NCI-H1417 treated with DMSO at 0.1 percent for 48 hours (cell line): ENCODE measurements at places on chromosomes 3 and 15.

DNA sequence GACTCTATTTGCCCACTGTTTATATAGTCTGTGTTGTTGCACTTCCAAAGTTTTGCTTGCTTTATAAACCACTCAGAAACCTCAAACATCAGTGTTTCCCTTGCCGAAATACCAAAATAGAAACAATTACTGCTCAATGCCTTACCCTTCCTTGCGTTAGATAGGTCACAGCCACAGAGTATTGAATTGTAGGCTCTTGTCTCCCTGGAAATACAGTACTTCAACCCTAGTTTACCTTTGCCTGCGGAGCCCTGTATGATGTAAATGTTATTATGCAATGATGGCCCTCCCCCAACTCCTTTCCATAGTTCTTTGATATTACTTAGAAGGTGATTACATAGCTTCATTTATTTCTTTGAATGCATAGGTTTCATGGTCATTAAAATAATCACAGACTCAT, 44.2 kb downstream of the SOX2 start:
- DNase-seq: no peak

DNA sequence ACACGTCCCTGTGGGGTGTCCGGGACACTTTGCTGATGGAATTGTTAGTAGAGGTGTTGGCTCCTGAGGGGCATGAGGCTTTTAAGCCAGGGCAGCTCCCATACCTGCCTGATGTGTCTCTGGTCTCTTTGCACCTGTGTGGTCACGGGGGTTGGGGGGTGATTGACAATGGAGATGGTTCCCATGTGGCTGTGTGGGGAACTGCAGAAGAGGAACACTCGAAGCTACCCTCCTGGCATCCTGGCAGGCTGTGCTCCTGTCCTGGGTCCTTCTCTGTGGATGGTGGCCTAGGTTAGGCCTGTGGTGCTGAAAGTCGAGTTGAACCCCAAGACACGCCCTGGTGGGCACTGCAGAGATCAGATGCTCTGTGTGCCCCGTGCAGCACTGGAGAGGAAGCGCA, 73.4 kb downstream of the HMCES start:
- no peak for DNase-seq

DNA sequence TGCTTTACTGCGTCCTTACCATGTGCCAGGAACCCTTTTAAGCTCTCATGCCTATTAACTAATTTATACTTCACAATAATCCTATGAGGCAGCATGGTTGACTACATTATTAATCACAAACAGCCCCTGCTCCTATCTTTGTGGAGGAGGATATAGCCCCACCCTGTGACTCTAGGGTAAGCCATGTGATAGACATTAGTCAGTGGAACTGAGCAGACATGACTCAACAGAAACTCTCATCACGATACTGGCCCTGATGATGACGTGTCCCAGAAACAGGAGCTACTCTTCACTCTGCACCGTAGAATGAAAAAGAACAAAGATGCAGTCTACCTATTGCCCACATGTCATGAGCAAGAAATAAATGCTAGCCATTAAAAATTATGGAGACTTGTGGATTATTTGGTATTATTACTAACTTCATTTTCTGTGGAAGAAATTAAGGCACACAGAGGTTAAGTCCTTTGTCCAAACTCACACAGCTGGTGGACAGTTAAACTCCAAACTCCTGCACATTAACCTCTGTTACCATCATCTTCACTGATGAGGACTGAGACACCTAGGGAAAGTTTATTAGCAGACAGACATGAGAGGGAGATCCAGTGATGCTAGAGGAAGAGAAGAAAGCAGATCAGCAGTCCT, 51.2 kb downstream of the CFAP20DC start:
- no peak for DNase-seq

GRCh38 chr15:47961401-47962090, 159.2 kb upstream of the SLC24A5 start:
- no peak for DNase-seq

- DNase-seq: no peak
These were observed 454.7 kb downstream of the SQOR start for GRCh38 chr15:46089467-46089935.

DNA sequence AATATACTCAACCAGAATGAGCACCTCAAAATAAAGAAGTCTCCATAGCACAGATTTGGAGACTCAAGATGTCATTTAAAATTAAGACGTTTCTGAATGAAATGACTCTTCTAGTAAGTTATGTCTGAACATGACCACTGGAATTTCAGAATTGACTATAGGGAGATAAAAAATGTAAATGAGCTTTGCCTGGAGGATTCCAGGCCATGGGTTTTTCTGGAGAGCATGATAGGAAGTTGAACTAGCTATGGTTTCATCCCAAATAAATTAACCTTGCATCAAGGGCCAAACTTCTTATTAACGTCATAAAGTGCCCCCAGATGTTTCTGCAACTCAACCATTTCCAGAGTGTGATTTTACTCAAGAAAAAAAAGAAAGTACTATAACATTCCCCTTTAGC, 222.6 kb upstream of the NR2F2 start:
- DNase-seq: no peak

GRCh38 chr3:127716384-127716783, 43.6 kb downstream of the ABTB1 start:
- no peak for DNase-seq

GRCh38 chr15:37220949-37221670, 120.8 kb upstream of the MEIS2 start:
- peak; percentile 88 for DNase-seq

GRCh38 chr3:122263974-122264588, 61.0 kb upstream of the CSTA start:
- no peak for DNase-seq

DNA sequence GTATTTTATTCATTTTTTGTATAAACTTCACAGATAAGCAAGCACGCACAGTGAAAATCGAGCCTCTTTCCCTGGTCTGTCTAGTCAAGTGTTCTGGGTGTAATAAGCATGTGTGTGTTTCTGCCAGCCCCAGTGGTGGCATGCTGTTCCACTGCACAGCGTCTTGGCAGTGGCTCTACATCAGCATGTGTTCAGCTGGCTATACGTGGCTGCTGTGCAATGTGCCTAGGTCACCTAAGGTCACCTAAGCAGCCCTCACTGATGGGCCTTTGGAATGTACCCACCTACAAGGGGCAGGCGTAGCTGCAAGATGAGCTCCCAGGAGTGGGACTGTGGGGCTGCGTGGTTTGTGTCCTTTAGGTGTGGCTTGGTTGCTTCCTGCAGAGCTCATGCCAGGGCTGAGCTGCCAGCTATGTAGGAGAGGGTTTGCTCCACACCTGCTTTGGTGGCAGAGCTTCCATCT, 4.9 kb downstream of the LIMD1 start:
- DNase-seq: no peak

DNA sequence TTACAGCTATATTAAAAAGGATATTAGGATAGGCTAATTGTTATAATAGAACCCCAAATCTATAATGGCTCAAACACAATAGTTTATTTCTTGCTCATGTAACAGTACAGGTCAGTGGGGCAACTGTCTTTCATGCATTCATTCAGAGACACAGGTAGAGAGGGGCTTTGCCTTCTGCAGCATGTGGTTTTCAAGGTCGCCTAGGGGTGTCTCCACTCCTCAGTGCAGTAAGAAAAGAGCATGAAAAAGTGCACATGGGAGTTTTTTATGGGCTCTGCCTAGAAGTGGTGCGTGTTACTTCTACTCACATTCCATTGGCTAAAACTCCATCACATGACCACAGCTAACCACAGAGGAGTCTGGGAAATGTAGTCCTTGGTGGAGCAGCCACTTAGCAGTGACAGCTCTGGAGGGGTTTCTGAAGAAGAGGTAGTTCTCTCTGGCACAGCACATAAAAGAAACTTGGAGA, 1.8 kb downstream of the ZBTB38 start:
- no peak for DNase-seq

DNA sequence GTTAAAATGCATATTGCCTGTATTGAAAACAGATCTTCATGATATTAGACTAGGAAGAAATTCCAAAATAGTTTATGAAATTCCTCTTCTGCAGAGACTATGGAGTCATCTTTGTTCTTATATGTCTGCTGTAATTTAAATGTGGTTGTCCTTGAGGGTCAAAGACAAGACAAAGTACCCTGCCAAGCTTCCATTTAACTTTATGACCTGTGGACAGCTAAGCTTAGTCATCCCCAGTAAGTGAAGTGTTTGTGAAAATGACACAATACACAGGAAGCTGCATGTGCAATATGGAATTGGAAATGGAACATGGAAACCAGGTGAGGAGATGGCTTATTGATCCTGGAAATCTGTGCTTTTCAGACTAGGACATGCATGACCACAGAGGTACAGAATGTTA, 68.5 kb upstream of the GBE1 start:
- no peak for DNase-seq

DNA sequence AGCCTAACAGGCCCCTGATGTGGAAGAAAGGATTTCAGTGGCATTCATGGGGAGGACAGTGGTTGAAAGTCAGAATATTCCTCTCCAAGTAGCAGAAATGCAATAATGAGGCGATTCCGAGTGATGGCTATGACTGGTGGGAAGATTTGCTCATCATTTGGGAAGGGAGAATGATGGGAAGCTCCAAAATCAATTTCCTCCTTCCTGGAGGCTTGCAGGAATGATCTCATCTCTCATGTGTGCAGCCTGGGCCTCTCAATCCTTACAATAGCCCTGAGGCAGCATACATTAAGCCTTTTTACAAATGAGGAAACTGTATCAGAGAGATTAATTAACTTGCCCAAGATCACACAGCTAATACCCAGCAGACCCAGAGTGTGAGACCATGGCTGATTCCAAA, 58.7 kb downstream of the BOC start:
- no peak for DNase-seq

GRCh38 chr3:8445861-8446260, 55.8 kb upstream of the LMCD1 start:
- no peak for DNase-seq

- DNase-seq: no peak
These were observed 27.4 kb upstream of the CHST2 start for GRCh38 chr3:143092191-143092590.

DNA sequence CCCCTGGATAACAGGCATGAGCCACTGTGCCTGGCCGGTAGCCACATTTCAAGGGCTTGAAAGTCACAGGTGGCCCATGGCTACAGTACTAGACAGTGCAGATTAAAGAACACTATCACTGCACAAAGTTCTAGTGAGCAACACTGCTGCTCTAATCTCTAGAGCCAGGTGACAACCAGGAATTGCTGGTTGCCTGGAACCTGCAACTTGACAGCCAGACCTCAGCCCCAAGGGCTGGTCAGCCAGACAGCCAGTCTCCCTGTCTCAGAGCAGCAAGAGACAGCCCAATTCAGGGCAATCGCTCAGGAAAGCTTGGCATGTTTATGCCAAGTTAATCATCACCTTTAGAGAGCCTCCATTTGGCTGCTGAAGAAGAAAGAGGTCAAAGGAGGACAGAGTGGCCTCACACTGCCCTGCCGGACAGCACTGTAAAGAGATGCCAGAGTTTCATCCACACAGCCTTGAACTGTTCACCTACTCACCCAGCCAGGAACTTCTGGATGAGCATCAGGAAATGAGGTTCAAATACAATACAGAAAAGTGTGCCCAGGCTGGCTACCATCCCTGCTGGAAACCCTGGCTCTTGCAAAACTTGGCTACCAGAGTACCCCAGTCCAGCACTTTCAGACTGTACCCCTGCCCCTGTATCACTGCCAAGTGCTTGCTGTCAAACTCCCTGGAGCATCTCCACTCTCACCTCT, 6.0 kb downstream of the CCDC12 start:
- DNase-seq: no peak

GRCh38 chr15:63906266-63906584, 72.5 kb upstream of the HERC1 start:
- DNase-seq: no peak

GRCh38 chr3:124664804-124665203, 65.4 kb upstream of the UMPS start:
- DNase-seq: no peak

GRCh38 chr3:49872801-49873281, 3.1 kb upstream of the CAMKV start:
- no peak for DNase-seq

DNA sequence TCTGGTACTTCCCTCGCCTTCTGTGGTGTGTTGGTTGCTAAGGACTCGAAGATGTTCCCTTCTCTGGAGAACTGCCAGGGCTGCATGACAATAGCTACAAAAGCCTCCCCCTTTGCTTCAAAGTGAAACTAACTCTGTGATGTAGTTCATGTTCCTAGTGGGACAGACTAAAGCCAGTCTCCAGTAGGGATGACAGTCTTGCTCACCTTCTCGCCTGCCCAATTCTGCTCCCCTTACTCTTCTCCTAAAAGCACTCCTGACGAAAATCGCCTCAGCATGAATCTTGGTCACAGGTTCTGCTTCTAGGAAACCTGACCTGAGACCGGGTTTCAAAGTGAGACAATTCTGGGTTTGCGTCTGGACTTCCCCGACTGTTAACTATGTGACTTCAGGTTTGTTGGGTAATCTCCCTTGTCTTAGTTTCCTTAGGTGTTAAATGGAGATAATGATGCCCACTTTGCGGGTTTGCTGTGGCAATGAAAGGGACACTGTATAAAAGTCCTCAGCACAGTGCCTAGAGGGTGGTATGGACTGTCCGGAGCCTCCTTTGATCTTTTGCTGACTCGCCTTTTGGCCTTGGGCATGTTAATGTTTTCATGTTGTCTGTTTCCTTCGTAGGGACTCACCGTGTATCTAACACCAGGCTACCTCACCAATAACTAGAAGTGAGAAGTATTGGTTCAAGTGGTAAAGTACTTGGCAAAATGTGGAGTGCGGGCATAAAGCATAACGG, 24.9 kb upstream of the THRB start:
- DNase-seq: no peak

- DNase-seq: no peak
These were observed 582.6 kb upstream of the UBE2E2 start for GRCh38 chr3:22620498-22620897.

- no peak for DNase-seq
These were observed 771 bp downstream of the RARRES1 start for GRCh38 chr3:158731486-158731885.

DNA sequence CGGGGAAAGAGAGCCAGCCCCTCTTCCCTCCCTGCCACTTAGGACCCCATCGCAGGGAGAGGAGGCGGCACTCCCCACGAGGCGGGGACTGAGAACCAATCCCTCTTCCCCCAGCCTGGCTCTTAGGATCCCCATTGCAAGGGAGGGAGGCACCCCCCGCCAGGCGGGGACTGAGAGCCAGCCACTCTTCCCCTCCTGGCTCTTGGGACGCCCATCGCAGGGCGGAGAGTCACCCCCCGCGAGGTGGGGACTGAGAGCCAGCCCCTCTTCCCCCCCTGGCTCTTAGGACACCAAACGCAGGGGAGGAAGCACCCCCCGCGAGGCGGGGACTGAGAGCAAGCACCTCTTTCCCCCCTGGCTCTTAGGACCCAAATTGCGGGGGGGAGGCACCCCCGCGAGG, 34.2 kb upstream of the SSUH2 start:
- no peak for DNase-seq

- DNase-seq: no peak
These were observed 29.8 kb upstream of the FAM98B start for GRCh38 chr15:38424101-38424552.

- DNase-seq: no peak
These were observed 34.0 kb upstream of the DUSP7 start for GRCh38 chr3:52090131-52090932.

- no peak for DNase-seq
These were observed 466.1 kb upstream of the PPP2R3A start for GRCh38 chr3:135499426-135499825.
